NCI-H526 (cell line): ENCODE measurements at places on chromosomes 13 and 19.

DNA sequence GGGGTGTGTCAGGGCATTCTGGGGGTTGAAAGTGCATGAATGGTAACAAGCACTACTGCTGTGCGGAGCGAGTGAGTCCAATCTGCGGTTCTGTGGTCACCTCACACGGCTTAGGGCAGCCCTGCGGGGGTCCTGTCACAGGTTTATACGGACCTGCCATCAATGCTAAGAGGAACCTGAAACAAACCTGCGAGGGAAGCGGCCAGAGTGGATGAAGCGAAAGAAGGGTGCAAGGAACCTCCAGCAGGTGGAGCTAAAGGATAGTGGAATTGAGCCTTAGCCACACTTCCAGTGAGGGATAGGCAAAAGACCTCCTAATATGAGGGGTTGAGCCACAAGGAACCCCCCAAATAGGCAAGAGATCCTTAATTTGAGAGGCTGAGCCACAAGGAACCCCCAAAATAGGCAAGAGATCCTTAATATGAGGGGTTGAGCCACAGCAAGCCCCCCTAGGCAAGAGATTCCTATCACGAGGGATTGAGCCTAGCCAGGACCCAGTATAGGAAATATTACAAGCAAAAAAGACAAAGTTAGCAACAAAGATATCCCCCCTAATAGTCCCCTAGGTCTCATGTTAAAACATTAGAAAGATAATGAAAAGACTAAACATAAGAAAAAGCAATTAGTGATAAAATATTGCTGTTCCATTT lies 6.3 kb upstream of the ZNF69 start:
- DNase-seq = peak; percentile 5

GRCh38 chr19:5037936-5038335 lies 69.0 kb downstream of the KDM4B start:
- DNase-seq = no peak

DNA sequence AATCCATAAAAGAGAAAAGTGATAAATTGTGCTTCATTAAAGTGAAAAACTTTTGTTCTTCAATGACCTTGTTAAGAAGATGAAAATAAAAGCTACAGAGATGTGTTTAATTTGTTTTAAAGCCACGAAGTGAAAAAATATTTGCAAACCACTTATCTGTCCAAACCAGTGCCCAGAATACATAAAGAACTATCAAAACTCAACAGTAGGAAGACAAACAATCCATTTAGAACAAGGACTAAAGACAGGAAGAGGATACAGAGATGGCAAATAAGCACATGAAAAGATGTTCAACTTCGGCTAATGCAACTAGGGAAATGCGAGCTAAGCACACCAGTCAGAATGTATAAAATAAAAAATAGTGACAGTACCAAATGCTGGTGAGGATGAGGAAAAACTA lies 15.0 kb downstream of the GJB6 start:
- no peak for DNase-seq

DNA sequence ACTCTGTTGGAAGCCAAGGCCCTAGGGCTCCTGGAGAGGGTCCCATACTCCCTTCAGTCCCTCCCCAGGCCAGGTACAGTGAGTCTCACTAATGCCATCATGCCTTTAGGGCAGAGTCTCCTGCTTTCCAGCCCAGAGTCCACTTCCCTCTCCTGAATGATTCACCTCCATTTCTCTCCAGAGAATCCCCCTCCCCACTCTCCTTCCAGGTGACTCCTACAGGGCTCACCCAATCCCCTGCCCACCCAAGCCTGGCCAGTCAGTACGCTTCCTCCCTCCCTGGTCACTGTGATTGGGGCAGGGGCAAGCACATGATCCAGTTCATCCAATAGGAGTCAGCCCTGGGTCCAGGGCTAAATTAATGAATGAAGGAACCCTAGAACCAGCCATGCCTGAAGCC lies 35.0 kb upstream of the PNMA8B start:
- DNase-seq = peak; percentile 14

GRCh38 chr13:51148223-51148951 lies 37.3 kb upstream of the C13orf42 start:
- no peak for DNase-seq

- DNase-seq = no peak
Observed at GRCh38 chr13:41742917-41743552, 217.9 kb downstream of the VWA8 start.

- no peak for DNase-seq
Observed at GRCh38 chr19:15673176-15673654, 328 bp downstream of the CYP4F12 start.

GRCh38 chr19:10339380-10339960 lies at the start of gene ICAM3:
Gene ICAM3, minus strand, starts transcription at chr19:10339624. Its CDS starts 10 bp downstream, at chr19:10339614.
- no peak for DNase-seq

GRCh38 chr13:88617176-88617575 lies 946.0 kb downstream of the SLITRK5 start:
- DNase-seq = no peak

DNA sequence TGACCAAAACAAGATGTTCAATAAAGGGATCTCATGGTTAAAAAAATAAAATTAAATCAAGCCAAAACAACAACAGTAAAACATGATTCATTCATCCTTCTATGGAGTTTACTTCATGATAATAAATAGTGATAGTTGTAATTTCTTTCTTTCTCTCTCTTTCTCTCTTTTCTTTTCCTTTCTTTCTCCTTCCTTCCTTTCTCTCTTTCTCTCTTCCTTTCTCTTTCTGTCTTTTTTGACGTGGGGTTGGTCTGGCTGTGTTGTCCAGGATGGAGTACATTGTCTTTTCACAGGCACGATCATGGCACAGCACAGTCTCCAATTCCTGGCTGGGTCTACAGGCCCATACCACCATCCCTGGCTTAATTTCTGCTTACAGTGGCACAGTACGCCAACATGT lies 29.1 kb upstream of the PCCA start:
- DNase-seq = no peak

DNA sequence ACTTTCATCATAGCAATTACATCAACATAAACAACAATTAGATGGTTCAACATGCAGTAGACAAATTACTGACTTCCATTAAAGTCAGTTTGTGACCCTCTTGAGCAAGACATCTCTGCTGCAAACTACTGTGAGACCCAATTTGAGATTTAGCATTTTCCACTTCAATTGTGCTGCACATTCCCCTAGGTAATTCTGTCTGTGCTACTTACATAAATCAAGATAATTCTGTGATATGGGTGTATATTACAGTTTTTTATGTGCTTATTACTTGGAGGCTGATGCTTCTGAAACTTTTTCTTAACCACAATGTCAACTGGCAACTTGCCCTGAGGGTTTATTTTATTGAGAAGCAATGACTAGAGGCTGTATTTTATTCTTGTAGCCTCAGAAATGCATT lies 1714.4 kb downstream of the OLFM4 start:
- DNase-seq = no peak

- DNase-seq = no peak
Observed at GRCh38 chr19:39746836-39747529, 9.2 kb upstream of the CLC start.

DNA sequence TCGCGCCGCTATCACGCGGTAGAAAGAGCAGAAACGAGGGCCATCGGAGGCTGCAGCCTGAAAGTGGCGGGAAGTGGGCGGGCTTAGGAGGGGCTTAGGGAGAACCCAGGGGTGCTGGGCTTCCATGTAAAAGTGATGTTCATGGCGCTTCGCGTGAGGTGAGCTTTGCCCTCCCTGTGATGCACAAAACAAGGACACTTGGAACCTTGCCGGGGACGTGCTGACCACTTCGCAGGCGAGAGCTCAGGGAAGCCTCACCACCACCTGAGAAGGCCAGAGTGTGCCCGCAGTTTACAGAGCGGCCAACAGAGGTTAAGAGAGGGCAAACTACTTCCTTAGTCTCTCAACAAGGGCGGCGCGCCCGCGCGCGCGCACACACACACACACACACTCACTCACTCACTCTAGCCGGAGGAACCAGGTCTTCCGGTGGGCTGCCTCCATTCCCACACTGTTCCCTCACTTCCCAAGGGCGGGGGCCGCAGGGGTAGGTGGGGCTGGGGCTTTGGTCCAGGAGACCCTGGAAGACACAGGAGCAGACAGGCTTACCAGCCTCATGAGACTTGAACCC lies 651 bp downstream of the GAPDHS start:
- DNase-seq = no peak

GRCh38 chr19:17216058-17216670 lies 1.0 kb downstream of the USE1 start:
- no peak for DNase-seq

DNA sequence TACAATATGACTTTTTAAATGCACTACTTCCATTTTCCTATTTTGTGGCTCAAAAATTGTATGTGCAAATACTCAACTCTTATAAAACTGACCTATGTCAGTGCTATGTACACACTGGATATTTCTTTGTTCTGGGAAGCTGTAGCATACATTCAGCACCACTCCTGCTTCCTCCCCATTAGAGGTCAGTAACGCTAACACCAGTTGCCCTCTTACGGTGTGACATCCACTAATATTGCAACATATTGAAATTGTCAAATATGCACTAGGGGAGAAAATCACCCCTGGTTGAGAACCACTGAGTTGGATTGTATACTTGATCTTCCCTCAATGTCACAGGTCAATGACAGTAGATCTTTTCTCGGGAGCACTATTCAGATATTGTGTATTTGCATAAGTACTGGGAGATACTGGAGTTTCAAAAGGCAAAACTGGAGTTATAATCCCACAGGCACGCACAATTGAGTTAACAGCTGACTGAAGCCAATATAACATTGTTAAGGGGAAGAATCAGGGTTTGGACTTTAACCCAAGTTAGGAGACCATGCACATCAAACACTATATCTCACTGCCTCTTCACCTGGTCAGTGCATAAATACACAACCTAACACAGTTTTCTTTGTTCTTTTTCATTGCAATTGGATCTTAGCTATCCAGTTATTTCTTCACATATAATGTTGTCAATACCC lies 1276.5 kb upstream of the MIR17HG start:
- DNase-seq = no peak

GRCh38 chr13:111917086-111917485 lies 149.9 kb upstream of the SOX1 start:
- DNase-seq = no peak

GRCh38 chr19:17289489-17289888 lies 7.8 kb downstream of the ANKLE1 start:
- DNase-seq = peak; percentile 7

DNA sequence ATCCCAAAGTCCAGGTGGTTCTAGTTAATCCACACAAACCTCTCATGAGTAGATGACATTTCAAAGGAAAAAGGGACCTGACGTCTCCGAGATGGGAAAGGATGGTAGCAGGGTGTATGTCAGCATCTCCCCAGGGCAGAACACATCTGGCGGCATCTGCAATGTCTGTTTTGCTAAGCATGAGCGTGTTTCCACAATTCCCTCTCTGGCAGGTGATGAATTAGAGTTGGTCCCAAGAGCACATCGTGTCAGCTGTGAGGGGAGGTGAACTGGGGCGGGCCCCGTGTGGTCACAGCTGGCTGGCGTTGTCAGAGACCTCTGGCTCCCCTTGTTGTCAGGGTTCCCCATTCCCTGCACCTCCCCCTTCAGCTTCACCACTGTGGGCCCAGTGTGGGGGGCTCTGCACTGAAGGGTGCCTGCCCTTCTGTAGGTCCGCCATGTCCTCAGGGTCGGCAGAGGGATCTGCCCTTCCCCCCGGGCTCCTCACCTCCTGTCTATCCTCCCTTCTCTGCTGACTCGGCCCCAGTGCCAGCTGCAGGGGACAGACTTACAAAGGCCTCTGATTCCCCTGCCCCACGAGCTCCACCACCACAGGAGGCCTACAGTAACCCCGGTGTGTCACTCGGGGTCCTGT lies 58.2 kb downstream of the CDADC1 start:
- DNase-seq = no peak

DNA sequence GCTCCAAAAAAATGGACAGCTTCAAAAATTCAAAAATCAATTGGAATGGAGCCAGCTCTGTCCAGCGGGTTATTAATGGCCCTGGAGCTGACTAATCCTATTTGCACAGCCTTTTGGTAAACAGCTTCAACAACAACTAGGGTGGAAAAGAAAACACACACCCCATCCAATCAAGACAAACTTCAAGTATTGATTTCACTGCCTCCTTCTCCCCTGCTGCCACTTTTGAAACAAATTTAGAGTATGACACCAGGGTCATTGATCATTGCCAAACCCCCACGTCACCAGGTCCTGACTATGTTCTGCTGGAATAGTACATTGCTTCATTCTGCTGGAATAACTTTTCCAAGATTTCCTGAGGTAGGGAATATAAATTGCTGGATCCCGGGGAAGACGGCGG lies 56.8 kb upstream of the GTF3A start:
- no peak for DNase-seq

GRCh38 chr19:2813235-2814160 lies 6.2 kb upstream of the ZNF554 start:
- no peak for DNase-seq

- DNase-seq = no peak
Observed at GRCh38 chr13:98098516-98098915, 44.4 kb upstream of the FARP1 start.

DNA sequence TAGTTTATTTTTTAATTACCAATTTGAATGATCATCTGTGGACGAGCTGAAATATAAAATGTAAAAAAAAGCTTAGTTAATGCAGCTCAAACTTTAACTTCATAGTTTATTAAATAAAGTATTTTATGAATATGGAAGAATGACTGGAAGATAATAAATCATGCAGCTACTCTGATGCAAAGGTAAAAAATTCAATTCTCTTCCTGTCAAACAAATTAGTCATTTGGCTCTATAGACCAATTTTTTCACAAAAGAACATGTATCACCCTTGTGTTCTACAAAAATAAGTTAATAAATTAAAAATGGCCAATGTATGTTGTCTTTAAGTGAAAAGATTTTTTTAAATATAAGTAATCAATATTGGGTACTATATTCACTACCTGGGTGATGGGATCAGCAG lies 26.2 kb downstream of the EXOSC8 start:
- DNase-seq = no peak

DNA sequence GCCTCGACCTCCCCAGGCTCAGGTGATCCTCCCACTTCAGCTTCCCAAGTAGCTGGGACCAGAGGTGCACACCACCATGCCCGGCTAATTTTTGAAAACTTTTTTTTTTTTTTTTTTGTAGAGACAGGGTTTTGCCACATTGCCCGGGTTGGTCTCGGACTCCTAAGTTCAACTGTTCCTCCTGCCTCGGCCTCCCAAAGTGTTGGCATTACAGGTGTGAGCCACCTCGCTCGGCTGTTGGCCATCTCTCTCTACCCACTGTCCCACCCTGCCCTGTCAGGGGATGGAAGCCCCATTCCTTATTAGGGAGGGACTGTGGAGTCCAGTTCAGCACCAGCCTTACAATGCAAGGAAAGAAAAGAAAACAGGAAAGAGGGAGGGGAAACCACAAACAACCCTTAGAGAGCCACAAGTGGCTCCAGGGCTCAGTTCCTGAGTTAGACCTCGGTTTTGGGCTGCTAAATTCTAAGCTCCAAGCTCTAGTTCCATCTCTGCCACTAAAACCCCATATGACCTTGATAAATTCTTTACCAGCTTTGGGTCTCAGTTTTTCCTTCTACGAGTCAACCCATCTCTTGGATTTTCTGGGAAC lies 31.7 kb downstream of the ACTL9 start:
- DNase-seq = no peak

DNA sequence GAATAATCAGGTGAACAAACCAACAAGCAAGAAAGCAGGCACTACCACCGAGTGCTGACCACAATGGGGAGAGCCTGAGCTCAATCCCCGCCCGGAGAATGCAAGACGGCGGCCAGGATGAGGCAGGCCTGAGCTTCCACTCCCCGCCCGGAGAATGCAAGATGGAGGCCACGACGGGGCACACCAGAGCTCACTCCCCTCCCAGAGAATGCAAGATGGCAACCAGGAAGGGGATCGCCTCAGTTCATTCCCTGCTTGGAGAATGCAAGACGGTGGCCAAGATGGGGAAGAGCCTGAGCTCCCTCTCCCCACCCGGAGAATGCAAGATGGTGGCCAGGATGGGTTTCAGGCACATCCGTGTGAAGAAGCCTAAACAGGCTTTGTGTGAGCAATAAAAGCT lies 24.7 kb upstream of the MIER2 start:
- DNase-seq = no peak
